Right renal pelvis (tissue), 4 donors: ENCODE measurements at places on chromosomes 2 and 18. TPM values are rescaled to one million over a fixed set of nuclear protein-coding genes. Genes with fewer than 3 reads are reported as not detected.

The SNORC gene
- 2.7 TPM for polyA plus RNA-seq

The YES1 gene
- polyA plus RNA-seq: 65.4 TPM

- DNase-seq: no peak
Observed at GRCh38 chr2:102276549-102277201, 34.7 kb upstream of the IL1RL1 start.

DNA sequence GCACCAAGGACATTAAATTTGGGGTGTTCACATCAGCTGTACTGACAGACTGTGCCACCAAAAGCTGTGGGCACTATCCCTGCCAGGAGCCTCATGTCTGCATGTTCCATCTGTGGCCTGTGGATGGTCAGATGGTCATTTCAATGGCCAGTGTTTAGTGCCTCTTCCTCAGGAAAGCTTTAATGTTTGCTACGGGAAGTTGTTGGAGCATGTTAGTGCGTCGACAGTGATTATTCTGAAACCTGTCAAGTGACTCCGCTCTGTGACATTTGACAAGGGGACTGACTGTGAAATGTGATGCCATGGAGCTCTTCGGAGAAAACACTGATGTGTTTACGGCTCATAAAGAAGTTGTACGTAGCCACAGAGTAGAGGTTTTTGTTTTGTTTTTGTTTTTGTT, 18.7 kb upstream of the RGPD4 start:
- no peak for DNase-seq

DNA sequence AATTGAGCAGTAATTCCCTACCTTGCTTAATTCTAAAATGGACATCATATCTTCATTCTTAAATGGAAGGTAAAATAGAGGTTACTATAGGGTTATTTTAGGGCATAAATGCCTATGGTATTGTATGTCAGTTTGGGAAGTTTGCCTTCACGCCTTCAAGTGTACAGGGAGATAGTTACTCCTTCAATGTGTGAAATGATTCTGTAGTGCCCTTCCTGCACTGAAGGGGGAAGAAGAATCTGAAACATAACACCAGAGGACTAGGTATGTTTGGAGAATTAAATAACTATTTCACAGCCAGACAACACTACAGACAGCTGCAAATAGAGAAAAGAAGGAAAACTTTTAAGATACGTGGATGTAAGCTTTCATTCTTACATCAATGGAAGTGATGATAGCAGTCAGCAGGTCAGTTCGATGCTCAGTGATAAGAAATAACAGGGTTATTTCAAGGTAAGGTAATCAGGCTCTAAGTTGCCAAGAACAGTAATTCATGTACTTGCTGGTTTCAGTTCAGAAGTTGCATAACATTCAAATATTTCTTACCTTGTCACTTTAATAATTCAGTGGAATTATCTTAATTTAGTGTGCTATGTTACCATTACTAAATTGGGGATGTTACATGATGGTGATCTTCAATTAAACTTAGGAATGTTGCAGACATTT, 4.0 kb downstream of the PKP4 start:
- no peak for DNase-seq

DNA sequence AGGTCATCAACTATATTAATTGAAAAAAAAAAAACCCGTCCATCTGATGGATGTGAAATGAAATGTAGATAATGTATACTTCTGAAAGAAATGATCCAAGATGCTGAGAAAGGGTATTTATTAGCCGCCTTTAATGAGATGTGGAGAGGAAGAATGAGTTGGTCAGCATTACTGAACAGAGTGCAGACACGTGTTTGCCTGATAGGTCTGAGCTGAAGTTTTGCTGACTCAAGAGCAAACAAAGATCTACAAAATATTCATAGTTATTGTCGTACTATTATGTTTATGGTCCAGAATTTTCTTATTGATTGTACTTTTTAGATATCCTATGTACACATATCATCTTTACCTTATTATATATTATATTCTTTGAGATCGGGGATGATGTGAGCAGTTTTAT, 235.3 kb downstream of the RDH14 start:
- no peak for DNase-seq

The ELOA2 gene
- not detected for polyA plus RNA-seq

The CLEC4F gene
- 0.10 TPM for polyA plus RNA-seq

DNA sequence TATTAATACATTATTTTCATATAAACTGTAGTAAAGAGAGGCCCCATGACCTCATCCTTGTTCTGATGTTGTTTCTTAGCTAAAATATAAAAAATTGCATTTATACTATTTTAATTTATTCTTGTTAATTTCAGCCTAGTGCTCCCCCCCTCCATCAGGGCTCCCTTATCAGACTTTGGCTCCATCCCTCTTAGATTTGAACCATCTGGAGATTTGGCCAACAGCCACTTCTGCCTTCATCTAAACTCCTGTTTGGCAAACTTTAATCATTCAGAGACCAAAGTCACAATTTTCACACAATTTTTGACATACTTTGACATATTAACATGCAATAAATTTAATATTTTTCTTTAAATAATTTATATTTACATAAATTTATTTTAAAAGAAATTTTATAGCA, 569.3 kb downstream of the TDRD15 start:
- DNase-seq: peak; percentile 16

DNA sequence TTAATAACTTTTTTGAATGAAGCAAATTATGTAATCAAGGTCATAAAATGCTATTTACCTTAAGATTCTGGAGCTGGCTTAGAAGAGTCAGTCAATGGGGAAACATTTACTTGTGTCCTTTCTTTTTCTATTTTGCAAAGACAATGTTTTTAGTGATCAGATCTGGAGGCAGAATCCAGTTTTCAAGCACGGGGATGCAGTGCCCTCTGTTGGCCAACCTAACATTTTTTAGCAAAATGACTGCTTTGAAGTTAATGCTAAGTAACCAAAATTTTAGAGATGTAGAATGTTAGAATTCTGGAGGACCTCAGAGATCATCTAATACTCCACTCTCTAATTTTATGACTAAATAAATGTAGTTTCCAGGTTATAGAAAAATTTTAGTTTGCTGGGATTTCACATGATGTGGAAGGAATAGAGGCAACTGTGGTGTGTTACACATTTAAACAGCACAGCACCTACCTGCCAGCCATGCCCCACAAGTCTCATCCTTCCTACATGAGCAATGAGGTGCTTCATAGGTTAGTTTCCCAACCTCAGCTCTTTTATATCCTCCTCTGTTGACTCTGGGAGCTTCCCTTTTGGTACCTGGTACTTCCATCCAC, 23.6 kb upstream of the SLC9A4 start:
- no peak for DNase-seq

DNA sequence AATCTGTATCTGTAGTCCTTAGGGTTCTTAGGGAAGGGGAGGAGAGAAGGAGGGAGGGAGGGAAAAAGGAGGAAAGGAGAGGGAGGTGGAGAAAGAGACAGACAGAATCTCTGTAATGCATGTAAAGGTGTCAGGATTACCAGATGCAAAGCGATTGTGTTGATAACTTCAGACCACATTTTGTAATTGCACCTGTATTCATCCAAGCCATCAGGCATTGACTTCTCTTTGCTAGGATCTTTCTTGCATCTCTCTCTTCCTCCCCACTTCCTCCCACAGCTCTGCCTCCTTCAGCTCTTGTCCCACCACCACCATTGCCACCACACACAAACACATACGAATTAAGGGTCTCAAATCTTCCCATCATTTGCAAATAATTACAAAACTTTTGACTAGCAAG, 91.4 kb downstream of the AOX1 start:
- no peak for DNase-seq

DNA sequence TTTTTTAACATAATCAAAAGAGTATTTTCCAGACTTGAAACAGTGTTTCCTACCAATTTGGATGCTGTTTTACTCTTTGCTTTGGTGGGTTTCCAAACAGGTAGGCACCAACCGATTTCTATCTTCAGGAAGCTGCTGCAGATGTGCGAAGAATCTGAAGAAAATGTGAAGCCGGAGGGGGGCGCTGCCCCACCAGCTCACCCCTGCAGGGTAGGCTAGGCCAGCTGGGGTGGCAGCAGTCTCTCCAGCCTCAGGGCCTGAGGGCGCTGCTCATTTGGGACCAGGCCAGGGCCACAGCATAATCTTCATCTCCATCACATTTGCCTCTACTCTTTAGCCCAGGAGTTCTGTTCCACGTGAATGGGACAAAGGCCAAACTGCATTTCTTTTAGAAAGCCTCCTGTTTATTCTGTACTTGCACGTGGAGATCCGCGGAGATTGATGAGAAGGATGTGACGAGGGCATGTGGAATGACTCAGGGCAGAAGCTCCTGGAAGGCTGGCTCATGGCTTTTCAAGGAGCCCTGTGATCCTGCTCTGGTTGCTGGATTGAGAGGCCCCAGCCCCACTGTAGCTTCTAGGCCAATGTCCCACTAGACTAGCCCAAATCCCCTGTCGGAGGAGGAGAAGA, 84.2 kb upstream of the FAM136A start:
- DNase-seq: no peak

- DNase-seq: no peak
Observed at GRCh38 chr2:179348906-179349305, 84.3 kb upstream of the SESTD1 start.

DNA sequence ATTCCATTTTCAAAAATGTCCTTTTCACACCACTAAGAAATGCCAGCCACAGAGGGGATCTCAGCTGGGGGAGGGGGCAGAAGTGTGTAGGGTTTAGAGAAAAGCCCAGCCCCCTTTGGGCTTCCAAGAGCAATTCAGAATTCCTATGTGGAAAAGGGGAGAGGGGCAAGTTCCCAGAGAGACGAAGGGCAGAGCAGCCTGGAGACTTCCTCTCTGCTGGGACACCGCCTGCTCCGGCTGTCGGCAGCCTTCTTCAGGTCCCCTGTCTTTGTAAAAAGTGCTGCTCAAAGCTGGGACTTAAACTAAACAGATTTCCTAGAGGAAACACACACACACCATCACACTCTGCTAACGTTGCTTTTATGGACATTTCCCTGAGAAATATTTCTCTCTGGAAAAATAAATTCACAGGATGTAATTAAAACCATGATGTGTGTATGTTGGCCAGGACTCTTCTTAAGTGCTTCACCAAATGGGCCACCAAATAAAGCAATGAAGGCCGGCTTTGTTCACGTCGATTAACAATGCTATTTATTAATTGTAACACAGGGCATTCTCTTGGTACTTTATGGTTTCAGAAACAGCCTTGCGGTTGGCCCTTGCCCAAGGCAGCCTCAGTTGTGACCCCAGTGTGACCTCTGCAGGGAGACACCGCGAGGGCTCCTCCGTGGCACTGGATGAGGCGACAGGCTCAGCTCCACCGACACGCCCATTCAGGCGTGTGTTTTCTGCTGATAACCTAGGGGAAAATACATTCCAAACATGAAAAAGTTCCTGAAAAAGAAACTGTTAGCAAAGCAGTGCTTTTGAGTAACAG, 5.6 kb upstream of the ASB1 start:
- DNase-seq: no peak

The DNAJB2 gene
- 89.5 TPM for polyA plus RNA-seq

DNA sequence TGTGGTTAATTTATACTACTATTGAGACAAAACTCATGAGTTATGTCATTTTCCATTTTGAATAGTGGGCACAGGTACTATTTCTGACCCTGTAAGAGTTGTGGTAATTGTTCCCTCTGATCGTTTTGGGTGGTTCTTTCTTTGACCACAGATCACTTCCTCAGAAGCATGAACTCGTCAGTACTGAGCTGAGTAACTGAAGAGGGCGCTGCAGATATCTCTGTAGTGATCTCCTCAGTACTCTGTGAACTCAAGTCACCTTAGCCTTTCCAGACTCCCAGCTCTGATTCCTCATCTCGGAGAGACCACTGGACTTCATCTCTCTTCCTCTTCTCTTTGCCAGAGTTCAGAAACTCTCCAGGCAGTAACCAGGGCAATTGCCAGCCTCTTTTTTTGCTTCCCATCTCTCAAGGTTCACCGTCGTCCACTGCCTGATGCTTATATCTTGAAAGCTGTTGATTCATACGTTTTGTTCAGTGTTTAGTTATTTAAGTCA, 9.4 kb upstream of the IL1RL1 start:
- no peak for DNase-seq

DNA sequence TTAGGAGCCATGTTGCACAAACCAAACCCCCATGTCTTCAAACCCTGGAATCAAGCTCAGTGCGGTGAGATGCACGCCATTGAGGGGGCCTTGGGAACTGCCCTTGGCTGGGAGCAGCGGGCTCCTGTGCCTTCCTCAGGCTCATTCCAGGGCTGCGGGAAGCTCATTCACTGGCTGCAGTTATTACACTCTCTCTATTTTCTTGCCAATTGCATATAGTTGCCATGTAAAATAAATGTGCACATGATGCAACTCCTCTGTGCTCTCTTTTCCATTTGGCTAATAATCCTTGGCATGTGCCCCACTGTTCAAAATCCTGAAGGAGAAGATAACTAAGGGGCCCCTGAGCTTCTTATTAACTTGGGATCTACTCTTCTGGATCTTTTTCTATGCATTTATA, 74.7 kb downstream of the KCTD1 start:
- no peak for DNase-seq
